ENCODE measurements at places on chromosomes 5 and 9.

- no peaks in the 10 kb centered on the region for H3K27me3 ChIP-seq
- H3K4me3 ChIP-seq = no peak overlapping the region
- no peaks in the 10 kb centered on the region for H3K36me3 ChIP-seq
- no peaks in the 10 kb centered on the region for H3K4me1 ChIP-seq
- H3K27ac ChIP-seq = no peak overlapping the region
Measured at GRCh38 chr5:176700239-176700847, 53.1 kb downstream of the TSPAN17 start.

GRCh38 chr5:179862296-179862695 lies 3.7 kb upstream of the MRNIP start:
- peaks cover 13% of the 10 kb centered on the region for H3K4me1 ChIP-seq
- no peak overlapping the region for H3K4me3 ChIP-seq
- H3K36me3 ChIP-seq = peaks cover 10% of the 10 kb centered on the region
- DNase-seq = no peak

- no peak for DNase-seq
- H3K27me3 ChIP-seq = peaks cover 4% of the 10 kb centered on the region
Measured at GRCh38 chr5:175805256-175806011, 65.9 kb upstream of the CPLX2 start.

GRCh38 chr5:127290946-127291693 lies 524 bp downstream of the MEGF10 start:
- DNase-seq = no peak
- peaks cover 45% of the 10 kb centered on the region for H3K27me3 ChIP-seq
- H3K27ac ChIP-seq = no peak overlapping the region
- peaks cover 8% of the 10 kb centered on the region for H3K4me1 ChIP-seq
- no peaks in the 10 kb centered on the region for H3K36me3 ChIP-seq

- no peak for DNase-seq
- H3K36me3 ChIP-seq = no peaks in the 10 kb centered on the region
- no peak overlapping the region for H3K27ac ChIP-seq
Measured at GRCh38 chr9:36276781-36277181, 18.5 kb upstream of the GNE start.

DNA sequence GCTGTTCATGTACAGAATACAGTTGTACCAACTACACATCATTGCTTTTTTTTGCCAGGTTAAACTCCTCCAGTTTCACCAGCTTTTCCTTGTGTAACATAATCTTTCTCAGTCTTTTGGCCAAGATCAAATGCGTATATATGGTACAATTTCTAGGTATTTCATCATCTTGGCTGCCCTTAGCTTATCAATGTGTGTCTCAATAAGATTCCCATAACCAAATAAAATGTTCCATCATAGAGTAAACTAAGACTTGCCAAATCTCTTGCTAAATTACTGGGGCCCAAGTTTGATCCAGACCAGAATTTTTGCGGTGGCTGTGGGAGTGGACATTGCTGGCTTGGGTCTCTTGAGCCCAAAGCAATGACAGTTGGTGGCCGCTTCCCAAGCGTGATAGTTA lies 24.3 kb upstream of the ERBIN start:
- H3K4me1 ChIP-seq = no peaks in the 10 kb centered on the region
- no peaks in the 10 kb centered on the region for H3K36me3 ChIP-seq
- H3K27ac ChIP-seq = no peak overlapping the region

- H3K36me3 ChIP-seq = peaks cover 14% of the 10 kb centered on the region
- H3K4me3 ChIP-seq = no peak overlapping the region
- H3K4me1 ChIP-seq = peaks cover 33% of the 10 kb centered on the region
- peak; percentile 78 for DNase-seq
- H3K27me3 ChIP-seq = no peaks in the 10 kb centered on the region
Measured at GRCh38 chr9:129071526-129072126, 9.3 kb upstream of the DOLPP1 start.

- H3K27ac ChIP-seq = no peak within 1 kb of the TSS
- peaks cover 4% of the 10 kb centered on the region for H3K27me3 ChIP-seq
- H3K4me1 ChIP-seq = no peaks in the 10 kb centered on the region
- H3K36me3 ChIP-seq = no peaks in the 10 kb centered on the region
- H3K4me3 ChIP-seq = no peak within 1 kb of the TSS
Measured at GRCh38 chr5:64505769-64506566, at the start of gene RGS7BP. Gene RGS7BP (plus strand): TSS chr5:64506015. CDS start chr5:64506625, 610 bp downstream.

DNA sequence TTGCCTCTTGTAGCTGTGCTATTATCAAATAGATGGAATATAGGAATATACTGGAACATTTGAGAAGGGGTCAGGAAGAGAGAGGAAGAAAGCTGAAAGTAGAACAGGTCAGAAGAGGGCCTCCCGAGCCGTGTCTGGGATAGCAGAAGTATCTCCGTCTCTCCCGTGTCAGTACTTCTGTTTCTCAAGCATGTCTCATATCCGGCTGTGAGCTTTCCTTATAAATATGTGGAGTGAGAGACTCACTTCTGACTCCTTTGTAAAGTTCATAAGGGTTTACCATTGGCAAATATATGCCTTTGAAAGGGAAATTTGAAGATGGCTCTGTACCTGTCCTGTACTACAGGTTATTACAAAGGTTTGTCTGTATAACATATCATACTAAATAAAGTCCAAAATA lies 50.3 kb downstream of the MOCS2 start:
- no peaks in the 10 kb centered on the region for H3K36me3 ChIP-seq
- DNase-seq = no peak
- H3K4me1 ChIP-seq = no peaks in the 10 kb centered on the region
- peaks cover 7% of the 10 kb centered on the region for H3K27me3 ChIP-seq
- H3K4me3 ChIP-seq = no peak overlapping the region

DNA sequence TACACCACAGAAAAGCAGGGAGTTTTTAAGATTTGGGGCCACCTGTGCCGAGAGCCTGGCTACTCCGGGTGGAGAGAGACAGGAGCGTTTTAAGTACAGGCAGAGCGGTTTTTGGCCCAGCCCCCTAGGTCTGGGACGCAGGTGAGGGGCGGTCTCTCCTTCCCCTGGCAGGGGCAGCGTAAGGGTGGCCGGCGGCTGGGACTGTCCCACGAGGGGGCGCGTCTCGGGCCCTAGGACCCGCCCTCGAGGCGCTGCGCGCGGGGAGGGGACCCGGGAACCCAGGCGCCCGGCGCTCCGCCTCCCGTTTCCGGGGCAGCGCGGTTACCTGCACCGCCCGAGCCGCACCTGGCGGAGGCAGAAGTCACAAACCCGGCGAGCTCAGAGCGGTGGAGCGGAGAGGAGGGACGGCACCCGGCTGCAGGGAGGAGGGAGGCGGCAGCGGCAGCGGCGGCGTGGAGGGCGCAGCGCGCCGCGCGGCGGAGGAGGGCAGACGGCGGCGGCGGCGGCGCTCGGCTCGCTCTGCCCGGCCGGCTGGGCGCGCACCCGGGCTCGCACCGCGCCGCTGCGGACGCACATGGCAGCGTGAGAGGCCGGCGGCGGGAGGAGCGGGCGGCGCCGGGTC lies at the start of gene WWC1:
Gene WWC1 (plus strand): TSS at position 304 of the 622 bp plus-strand sequence. CDS start 508 bp downstream, outside the sequence.
- H3K36me3 ChIP-seq = no peaks in the 10 kb centered on the region
- peaks cover 11% of the 10 kb centered on the region for H3K27me3 ChIP-seq
- H3K27ac ChIP-seq = no peak within 1 kb of the TSS
- H3K4me3 ChIP-seq = no peak within 1 kb of the TSS
- peaks cover 15% of the 10 kb centered on the region for H3K4me1 ChIP-seq

DNA sequence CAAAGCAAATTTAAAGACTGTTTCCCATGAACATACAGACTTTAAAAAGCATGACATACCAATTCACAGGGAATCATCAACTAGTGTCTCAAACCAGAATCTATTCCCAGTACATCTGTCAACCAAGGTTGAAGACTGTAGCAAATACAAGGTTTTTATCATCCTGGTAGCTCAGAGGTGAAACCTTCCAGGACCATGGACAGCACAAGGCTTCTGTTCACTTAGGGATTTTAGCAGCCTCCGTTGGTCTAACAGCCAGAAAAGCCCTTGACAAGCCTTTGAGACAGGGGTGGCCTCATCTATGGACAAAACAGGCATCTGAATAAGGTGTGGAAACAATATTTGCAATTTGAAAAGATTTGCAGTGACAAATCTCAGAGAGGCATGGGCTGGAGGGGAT lies 119.0 kb downstream of the TRIM32 start:
- H3K27ac ChIP-seq = no peak overlapping the region
- no peaks in the 10 kb centered on the region for H3K36me3 ChIP-seq
- no peak overlapping the region for H3K4me3 ChIP-seq
- no peaks in the 10 kb centered on the region for H3K4me1 ChIP-seq
- peaks cover 3% of the 10 kb centered on the region for H3K27me3 ChIP-seq

DNA sequence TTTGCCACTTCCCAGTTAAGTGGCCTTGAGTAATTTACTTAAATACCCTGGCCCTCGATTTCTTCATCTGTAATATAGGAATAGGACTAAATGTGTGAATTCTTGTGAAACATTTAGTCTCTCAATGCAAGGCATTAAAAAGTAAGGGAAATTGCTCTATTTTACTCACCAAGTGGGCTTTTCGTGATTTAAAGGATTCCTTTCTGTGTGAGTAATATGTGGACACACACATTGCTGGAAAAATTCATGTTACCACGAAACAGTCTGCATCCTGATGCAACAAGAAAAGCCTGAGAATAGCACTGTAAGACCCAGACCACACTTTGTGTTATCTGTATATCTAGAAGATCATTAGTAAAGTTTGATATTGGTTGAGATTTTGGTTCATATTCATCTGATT lies 1243.0 kb upstream of the CDH9 start:
- H3K36me3 ChIP-seq = no peaks in the 10 kb centered on the region
- no peaks in the 10 kb centered on the region for H3K27me3 ChIP-seq
- H3K27ac ChIP-seq = no peak overlapping the region
- no peak for DNase-seq
- no peaks in the 10 kb centered on the region for H3K4me1 ChIP-seq
- no peak overlapping the region for H3K4me3 ChIP-seq

DNA sequence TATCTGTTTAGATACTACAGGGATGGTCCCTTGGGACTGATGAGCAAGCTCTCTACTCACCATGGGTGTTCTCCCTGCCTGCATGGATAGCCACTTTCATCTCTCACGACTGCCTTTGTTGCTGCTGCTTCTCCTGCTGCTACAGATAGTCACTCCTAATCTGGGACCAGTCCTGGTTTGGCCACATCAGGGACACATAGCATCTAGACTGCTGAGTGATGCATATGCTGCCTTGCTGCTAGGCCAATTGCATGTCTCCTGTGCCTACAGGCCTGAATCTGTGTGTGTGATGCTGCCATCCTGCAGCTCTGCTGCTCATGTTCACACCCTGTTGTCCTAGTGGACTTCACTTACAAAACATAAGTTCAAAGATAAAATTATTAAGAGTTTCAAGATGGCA lies 297.1 kb downstream of the HCN1 start:
- no peak overlapping the region for H3K4me3 ChIP-seq
- H3K36me3 ChIP-seq = no peaks in the 10 kb centered on the region
- no peaks in the 10 kb centered on the region for H3K27me3 ChIP-seq

DNA sequence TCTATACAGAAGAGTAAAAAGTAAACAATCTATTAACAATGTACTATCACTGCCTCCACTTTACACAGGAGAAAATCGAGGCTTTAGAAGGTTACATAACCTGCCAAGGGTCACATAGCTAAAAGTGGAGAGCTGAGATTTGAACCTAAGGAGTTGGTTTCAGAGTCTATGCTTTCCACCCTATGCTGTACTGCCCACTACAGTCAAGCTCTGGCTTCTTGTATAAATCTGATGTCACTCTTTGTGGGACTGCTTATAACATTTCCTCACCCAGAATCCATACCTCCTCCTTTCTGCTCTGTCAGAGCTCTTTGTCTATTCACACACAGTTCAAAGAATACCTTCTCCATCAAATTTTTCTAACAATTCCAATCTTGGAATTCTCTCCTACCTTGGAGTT lies 503.1 kb downstream of the RAB3C start:
- no peaks in the 10 kb centered on the region for H3K4me1 ChIP-seq
- H3K4me3 ChIP-seq = no peak overlapping the region
- peaks cover 4% of the 10 kb centered on the region for H3K27me3 ChIP-seq
- no peaks in the 10 kb centered on the region for H3K36me3 ChIP-seq
- DNase-seq = no peak

DNA sequence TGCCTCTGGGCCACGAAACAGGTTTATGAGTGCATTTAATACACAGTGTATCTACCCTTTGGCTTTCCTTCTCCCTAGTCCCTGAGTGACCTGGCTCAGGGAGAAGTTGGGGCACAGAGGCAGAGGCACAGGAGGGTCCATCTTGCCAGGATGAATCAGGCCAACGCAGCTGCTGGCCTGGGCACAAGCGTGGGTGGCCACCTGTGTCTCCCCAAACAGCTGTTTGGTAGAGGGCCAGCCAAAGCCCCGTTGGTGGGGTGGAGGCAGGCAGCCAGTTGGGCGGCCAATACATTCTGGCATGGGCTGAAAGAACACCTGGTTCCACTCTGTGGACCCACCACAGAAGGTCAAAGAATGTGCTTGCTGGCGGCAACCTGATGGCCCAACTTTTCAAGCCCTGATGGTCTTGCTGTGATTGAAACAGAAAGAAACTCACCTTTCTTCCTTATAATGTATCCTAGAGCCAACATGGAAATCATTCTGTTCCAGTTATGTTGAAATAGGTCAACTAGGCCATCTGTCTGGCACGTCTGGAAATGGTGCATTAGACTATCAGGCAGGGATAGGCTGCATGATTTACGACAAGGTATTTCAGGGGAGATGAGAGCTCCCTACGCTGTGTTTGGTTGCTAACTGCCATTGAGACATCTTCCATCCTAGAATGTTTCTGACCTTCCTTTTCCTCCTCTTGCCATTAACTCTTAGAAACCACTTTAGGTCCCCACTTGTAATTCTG lies 337.4 kb downstream of the ADAMTS6 start:
- H3K27ac ChIP-seq = no peak overlapping the region
- no peak overlapping the region for H3K4me3 ChIP-seq
- no peaks in the 10 kb centered on the region for H3K27me3 ChIP-seq
- no peaks in the 10 kb centered on the region for H3K4me1 ChIP-seq
- DNase-seq = no peak

DNA sequence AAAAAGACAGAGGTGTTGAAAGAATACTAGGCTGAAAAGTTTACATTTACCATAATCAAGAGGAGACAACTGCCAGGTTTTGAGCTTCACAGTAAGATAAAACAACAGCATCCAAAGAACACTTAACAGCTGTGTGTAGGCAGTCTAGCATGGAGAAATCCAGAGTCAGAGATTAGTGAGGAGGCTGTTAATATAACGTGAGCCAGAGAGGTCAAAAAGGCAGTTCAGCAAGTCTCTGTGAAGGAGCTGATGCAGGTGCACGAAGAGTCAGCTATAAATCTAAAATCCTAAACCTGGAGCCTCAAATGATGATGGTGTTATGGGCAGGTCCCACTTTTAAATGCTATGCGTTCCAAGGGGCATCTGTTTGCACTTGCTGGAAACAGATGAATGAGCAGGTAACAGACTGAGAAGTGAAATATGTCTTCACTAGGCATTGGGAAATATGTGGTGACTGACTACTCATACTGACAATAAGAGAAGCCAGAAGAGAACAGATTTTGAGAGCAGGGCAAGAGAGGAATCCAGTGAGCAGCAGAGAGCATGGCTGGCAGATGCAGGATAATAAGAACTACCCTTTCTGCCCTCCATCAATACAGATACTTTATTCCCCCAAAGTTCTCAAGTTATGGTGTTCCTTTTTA lies 8.7 kb downstream of the APTX start:
- no peaks in the 10 kb centered on the region for H3K4me1 ChIP-seq
- peaks cover 54% of the 10 kb centered on the region for H3K36me3 ChIP-seq
- H3K27me3 ChIP-seq = no peaks in the 10 kb centered on the region

GRCh38 chr5:128264564-128265360 lies 181.2 kb downstream of the SLC12A2 start:
- no peak for DNase-seq
- no peak overlapping the region for H3K4me3 ChIP-seq
- no peaks in the 10 kb centered on the region for H3K27me3 ChIP-seq
- H3K4me1 ChIP-seq = no peaks in the 10 kb centered on the region
- no peak overlapping the region for H3K27ac ChIP-seq
- H3K36me3 ChIP-seq = no peaks in the 10 kb centered on the region

GRCh38 chr9:27297050-27297449 lies at the start of gene EQTN:
Gene EQTN (minus strand): TSS chr9:27297150. CDS start chr9:27297055, 95 bp downstream.
- H3K36me3 ChIP-seq = no peaks in the 10 kb centered on the region
- no peaks in the 10 kb centered on the region for H3K4me1 ChIP-seq
- no peak within 1 kb of the TSS for H3K4me3 ChIP-seq
- no peak within 1 kb of the TSS for H3K27ac ChIP-seq
